ENCODE measurements at places on chromosomes 3 and 15. TPM values are rescaled to one million over a fixed set of nuclear protein-coding genes. Genes with fewer than 3 reads are reported as not detected.

- DNase-seq, result no peak
Measured at GRCh38 chr15:101120473-101120872, 131.4 kb downstream of the CHSY1 start.

- DNase-seq, result no peak
Measured at GRCh38 chr15:40927495-40927872, 1.7 kb upstream of the DLL4 start.

DNA sequence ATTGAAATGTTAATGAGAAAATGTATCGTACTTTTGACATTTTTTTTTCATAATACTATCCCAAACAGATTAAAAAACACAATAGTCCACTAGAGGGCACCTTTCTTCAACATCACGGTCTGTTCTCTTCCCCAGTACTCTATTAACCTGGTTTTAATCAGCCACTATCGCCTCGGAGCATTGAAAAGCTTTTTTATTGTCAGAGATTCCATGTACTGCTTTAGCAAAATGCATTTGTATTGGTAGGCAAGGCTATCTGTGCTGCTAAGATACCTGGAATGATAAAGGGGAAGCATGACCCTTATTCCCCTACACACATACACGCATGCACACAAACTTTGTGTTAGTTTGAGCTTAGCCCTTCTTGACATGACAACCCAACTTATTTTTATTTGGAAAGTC lies 160.1 kb upstream of the IL12A start:
- no peak for DNase-seq

DNA sequence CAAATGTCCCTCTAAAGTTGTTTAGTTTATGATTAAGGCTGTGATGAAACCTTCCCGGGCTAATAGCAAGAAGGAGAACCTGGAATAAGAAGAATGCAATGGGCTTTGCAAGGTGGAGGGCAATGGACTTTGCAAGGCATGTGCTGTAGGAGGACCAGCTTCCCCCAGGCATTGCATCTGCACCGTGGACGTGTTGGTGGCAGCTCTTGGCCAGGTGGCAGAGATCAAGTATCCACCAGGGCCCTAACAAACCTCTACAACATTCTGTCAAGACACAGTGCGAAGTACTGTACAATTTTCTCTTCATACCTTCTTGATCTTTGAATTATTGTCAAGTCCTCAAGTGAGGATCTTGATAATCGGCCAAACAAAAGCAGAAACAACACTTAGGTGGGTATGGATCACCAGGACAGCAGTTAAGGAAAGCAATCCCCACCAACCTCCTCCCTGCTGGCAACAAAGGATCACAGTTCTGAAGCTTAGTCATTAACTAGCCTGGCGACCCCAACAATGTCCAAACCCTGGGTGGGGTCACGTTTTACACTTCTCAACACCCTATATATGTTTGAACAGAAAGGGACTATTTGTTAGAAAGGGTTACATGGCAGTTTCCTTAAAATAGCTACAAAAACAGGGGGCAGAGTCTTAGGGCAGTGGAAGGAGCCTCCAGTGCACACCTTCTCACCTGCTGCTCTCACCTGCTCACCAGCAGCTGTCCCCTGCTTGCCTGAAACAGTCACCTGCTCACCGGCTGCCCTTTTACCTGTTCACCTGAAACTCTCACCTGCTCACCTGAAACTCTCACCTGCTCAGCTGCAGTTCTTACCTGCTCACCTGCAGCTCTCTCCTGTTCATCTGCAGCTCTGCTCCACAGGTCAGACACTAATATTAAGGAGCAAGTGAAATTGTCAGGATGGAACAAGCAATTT lies 137.9 kb upstream of the LIPC start:
- DNase-seq, result no peak

DNA sequence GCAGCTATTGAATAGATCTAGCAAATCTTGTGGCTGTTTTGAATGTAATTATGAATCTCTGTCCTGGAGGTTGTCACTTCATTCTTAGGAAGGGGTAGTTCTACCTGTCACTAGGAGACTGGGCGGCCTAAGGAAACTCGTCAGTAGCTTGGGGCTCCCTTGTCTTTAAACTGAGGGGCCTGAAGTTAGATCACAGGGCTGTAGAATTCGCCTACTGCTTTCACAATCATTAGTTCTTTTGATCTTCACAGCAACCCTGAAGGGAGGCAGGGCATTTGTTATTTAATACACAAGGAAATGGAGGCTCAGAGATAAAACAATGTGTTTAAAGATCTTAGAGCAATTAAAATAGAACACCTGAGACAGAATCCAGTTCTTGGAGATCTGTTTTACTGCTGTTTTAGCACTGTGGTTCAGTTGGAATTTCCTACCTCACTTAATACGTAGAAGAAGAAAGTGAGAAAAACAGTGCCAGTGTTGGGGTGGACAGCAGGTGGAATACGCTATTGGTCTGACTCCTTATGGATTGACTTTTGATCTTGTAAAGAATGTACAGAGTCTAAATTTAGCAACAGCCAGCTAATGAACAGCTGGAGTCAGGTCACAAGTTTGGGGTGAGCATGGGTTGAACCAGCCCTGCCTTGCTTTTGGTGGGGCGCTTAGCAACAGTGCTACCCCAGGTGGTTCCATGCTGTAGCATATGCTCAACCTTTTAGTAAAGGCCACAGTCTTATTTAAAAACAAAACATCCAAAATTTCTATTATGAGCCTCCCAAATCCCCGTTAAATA lies 71.4 kb upstream of the BHLHE40 start:
- DNase-seq, result no peak

- DNase-seq, result no peak
Measured at GRCh38 chr15:80912673-80913072, 76.9 kb downstream of the MESD start.

- DNase-seq, result no peak
Measured at GRCh38 chr15:94745371-94745770, 514.0 kb downstream of the MCTP2 start.

Gene KIF15
- 2.4 TPM for total RNA-seq

GRCh38 chr3:49173792-49174170 lies 2.4 kb downstream of the KLHDC8B start:
- DNase-seq, result no peak

Gene SCN11A
- 0.16 TPM for total RNA-seq

Gene FETUB
- not detected for total RNA-seq

DNA sequence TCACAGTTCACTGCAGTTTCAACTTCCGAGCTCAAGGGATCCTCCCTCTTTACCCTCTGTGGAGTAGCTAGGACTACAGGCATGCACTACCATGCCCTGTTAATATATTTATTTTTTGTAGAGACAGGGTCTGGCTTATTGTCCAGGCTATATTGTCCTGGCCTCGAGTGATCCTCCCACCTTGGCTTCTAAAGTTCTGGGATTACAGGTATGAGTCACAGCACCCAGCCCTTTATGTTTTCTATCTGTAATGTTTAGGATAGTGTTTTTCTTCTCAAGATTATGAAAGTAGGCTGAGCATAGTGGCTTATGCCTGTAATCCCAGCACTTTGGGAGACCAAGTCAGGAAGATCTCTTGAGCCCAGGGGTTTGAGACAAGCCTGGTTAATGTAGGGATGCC lies 11.9 kb upstream of the SCG3 start:
- no peak for DNase-seq

- DNase-seq, result no peak
Measured at GRCh38 chr15:74868059-74868458, 5.1 kb downstream of the SCAMP2 start.

GRCh38 chr3:180073561-180073960 lies 36.8 kb upstream of the PEX5L start:
- DNase-seq, result no peak

Gene INSYN1
- total RNA-seq, result not detected

DNA sequence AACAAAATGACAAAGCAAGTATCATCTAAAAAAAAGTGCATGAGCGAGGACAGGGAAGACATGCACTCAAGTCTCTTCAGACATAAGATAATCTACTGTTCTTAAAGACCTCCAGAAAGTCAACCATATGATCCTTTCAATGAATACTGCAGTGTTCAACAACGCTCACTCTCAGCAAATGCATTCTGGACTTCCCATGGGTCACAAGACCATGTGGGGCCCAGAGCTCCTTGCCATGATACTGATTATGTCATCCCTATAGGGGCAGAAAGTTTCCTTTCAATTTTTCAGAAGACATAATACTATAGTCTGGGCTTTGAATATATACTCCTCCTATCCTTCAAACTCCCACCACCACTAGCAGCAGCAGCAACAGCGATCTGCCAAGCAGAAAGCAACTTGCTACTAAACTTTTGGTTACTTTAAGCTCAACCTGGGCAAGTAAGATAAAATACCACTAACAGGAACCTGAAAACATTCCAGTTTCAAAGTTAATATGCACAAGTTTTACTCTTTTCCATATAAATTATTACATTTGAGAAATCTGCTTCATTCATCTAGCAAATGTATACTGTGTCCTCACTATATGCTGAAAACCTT lies 143.5 kb downstream of the ADAM10 start:
- no peak for DNase-seq

Measured in activated B cell treated with CpG ODN at 0.5 μM for 24 hours (primary cell).